ENCODE measurements at places on chromosomes 6 and 20.

GRCh38 chr20:8967641-8968245 lies 101.1 kb upstream of the PLCB4 start:
- DNase-seq, result no peak

DNA sequence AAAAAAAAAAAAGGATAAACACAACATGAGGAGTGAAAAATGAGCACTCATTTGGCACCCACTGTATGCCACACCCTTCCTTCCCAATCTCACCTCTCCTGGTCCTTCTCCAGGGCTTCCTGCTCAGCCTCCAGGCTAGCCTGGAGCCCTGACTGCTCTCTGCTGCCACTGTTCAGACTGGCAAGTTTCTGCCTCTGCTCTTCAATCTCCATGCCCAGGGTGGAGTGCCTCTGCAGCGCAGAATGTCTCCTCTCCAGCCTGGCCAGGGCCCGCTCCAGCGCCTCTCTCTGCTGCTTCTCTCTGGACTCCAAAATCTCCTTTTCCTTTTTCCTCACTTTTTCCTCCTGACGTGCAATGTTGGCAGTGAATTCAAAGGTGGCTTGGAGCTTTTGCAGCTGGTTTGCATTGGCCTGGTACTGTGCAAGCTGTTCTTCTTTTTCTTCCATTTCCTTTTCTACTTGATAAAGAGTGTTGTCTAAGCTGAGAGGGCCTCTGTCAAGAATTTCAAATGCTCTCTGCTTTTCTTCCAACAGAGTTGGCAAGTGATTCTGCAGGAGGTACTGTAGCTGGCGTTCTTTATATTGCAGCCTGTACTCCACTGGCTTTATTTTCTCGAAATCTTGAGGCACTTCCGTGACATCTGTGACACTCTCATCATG lies 194.4 kb downstream of the KIF16B start:
- DNase-seq, result no peak

DNA sequence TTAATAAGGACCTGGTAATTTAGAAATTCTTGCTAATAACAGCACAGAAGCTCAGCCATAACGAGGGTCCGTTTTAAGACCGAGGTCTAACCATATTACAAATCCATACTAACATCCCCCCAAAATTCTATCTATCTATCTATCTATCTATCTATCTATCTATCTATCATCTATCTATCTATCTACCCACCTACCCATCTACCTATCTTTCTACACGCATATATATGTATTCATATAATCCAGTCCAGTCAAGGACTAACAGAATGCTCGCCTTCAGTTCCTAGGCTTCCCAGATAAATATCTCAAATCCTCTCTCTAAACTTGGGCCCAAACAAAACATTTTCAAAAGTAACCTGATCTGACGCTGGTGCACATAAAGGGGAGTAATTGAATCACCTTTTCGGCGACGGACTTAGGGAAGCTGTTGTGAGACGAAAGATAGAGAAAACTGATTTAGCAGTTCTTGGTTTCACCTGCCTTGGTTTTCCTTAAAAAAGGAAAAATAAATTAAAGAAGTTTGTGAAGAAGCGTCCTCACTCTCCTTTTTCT lies 14.5 kb downstream of the HMGN4 start:
- DNase-seq, result no peak

- no peak for DNase-seq
These were observed 9.3 kb upstream of the SIRPB2 start for GRCh38 chr20:1500496-1500895.

- no peak for DNase-seq
These were observed 34.3 kb downstream of the GINM1 start for GRCh38 chr6:149600508-149600907.

- peak; percentile 12 for DNase-seq
These were observed 392 bp upstream of the TASP1 start for GRCh38 chr20:13639150-13639497.

GRCh38 chr6:3449750-3450305 lies 7.0 kb downstream of the SLC22A23 start:
- no peak for DNase-seq

GRCh38 chr20:60057866-60058807 lies 99.9 kb downstream of the CDH26 start:
- no peak for DNase-seq

DNA sequence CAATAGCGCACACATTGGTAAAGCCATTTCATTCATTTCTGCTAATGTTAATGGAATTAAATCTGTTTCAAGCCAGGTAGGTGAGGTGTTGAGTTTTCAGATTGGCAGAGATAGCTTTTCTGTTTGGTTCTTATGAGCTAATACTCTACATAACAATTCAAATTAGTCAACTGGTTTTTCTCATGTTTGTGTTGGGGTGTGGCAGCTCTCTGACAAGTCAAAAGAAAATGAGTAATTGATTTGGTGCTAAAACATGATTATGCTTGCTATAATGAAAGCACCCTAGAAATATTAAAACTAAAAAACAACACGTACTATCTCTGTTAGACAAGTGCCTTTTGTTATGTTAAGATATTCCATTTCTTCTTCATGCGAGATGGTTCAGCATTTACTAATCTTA lies 13.6 kb downstream of the PPP1R14C start:
- DNase-seq, result no peak

DNA sequence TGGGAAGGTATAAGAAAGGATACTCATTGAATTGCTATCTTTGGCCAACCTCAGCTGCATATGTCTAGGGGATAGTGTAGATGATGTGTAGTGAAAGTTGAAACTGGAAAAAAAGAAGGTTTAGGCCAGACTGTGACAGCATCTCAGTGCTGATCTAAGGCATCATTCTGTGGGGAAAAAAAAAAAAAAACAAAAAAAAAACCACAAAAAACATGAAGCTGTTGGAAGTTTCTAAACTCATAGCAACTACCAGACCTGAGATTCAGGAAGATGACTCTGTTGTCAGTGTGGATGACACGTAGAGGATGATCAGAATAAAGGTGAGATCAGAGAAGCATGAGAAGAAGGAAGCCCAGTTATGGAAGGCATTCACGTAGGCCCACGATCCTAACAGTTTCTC lies 100.8 kb upstream of the CNKSR3 start:
- no peak for DNase-seq

- DNase-seq, result no peak
These were observed 40.7 kb downstream of the TAF8 start for GRCh38 chr6:42090819-42091717.

DNA sequence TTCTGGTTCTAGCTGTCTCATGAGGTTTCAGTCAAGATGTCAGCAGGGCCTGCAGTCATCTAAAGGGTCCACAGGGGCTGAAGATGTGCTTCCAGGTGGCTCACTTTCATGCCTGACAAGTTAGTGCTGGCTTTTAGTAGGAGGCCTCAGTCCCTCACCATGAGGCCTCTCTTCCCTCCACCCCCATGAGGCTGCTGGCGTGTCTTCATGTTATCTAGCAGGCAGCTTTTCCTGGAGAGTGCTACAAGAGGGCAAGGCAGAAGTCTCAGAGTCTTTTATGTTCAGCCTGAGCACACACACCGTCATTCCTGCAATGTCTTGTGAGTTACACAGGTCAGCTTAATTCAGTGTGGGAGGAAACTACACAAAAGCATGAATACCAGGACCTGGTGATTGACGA lies 769.9 kb downstream of the HDGFL1 start:
- no peak for DNase-seq

- peak; percentile 29 for DNase-seq
These were observed 30.5 kb upstream of the HLA-G start for GRCh38 chr6:29797135-29797534.

- DNase-seq, result no peak
These were observed 65.6 kb upstream of the HTR1E start for GRCh38 chr6:86871681-86872080.

DNA sequence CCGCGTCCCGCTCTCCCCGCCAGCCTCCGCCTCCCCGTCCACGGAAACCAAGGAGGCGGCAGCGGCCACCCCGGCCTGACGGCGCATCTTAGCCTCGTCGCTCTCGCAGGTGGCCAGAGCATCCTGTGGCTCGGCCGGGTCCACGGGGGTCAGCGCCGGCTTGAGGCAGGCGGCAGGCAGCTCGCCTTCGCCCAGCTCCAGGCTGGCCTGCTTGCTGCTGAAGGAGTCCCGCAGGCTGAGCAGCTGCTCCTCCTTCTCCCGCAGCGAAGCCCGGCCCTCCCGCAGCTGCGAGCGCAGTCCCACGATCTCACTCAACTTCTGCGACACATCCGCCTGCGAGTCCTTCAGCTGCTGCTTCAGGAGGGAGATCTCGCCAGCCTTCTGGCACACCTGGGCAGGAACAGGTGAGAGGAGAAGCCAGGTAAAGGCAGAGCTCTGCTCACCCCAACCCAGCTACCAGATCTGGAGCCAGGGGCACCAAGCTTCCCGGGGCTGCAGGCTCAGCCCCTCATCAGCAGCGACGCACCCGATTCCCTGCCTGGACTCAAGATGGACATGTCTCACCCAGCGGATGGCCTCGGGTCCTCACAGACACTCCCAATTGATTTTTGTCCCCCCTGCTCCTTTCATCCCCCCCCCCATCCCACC lies 5.2 kb upstream of the FASTKD5 start:
- peak; percentile 51 for DNase-seq

Data from hepatic stellate cell (primary cell).